Uterus (tissue), 4 donors: ENCODE measurements at places on chromosomes 7 and 10. TPM values are rescaled to one million over a fixed set of nuclear protein-coding genes. Genes with fewer than 3 reads are reported as not detected.

GRCh38 chr7:55073051-55073511 is 54.3 kb downstream of the EGFR start:
- peak overlapping the region; percentile 77 for H3K27ac ChIP-seq
- no peaks in the 10 kb centered on the region for H3K27me3 ChIP-seq
- H3K4me1 ChIP-seq = no peaks in the 10 kb centered on the region
- DNase-seq = no peak

DNA sequence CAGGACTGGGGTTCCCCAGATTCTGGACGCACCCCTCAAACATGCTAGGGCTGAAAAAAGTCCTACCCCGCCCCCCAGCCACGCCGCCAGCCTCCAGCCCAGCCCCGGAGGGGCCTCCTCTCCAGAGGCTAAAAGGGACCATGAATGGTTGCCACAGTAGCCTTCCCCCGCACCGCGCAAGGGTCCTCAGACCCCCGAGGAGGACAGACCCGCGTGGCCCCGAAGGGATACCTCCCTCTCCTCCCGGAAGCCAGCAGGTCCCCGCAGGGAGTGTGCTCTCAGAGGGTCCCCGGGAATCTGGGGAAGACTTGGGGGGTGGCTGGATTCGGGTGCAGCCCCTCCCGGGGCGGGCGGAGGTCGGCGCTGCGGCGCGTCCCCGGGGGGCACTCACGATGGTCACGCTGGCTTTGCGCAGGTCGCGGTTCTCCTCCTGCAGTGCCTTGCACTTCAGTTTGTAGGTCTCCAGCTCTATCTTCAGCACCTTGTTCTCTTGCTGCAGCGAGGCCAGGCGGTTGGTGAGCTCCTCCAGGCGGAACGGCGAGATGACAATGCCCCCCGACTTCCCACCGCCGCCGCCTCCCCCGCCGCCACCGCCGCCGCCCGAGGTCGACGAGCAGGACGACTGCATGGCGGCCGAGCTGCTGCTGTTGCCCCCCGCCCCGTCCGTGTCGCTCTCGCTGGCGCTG is 482 bp downstream of the CCDC6 start:
- no peak for DNase-seq
- H3K27ac ChIP-seq = peak overlapping the region; percentile 97
- no peaks in the 10 kb centered on the region for H3K36me3 ChIP-seq
- peak overlapping the region; percentile 91 for H3K4me3 ChIP-seq
- no peaks in the 10 kb centered on the region for H3K4me1 ChIP-seq
- no peaks in the 10 kb centered on the region for H3K27me3 ChIP-seq

- H3K4me1 ChIP-seq = peaks cover 4% of the 10 kb centered on the region
- H3K36me3 ChIP-seq = no peaks in the 10 kb centered on the region
- no peak overlapping the region for H3K27ac ChIP-seq
- H3K4me3 ChIP-seq = no peak overlapping the region
- no peak for DNase-seq
Measured at GRCh38 chr10:29797616-29798015, 162.8 kb upstream of the SVIL start.

- H3K4me3 ChIP-seq = no peak overlapping the region
- peaks cover 79% of the 10 kb centered on the region for H3K4me1 ChIP-seq
- no peaks in the 10 kb centered on the region for H3K27me3 ChIP-seq
- H3K27ac ChIP-seq = peak overlapping the region; percentile 93
Measured at GRCh38 chr10:79150444-79150754, 81.6 kb downstream of the ZMIZ1 start.

DNA sequence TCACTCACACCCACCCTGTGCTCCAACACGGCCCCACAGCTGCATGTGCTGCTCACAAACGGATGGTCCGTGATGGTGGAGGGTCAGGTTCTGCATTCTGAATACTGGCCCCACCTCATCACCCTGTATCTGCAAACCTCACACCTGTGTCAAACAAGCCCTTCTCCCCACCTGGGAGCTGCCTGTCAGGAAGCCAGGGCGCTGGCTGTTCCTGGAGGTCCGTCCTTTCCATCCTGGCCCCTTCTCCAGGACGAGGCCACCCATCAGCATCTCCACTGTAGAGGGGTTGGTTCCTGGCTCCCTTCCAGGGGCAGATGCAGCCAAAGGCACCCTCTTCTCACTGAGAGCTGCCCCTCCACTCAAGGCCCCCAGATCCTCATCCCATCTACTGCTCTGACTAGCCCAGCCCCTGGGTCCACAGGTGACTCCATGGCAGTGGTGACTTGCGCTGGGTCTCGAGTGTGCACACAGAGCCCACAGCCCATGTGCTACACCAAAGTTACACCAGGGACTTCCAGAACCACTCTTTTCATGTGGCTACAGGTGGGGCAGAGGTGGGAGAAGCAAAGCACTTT is 229.4 kb downstream of the TNS3 start:
- no peaks in the 10 kb centered on the region for H3K27me3 ChIP-seq
- H3K36me3 ChIP-seq = no peaks in the 10 kb centered on the region
- no peak overlapping the region for H3K27ac ChIP-seq
- no peak overlapping the region for H3K4me3 ChIP-seq
- H3K4me1 ChIP-seq = no peaks in the 10 kb centered on the region

The OR13A1 gene
- total RNA-seq = 1.2 TPM

The FXYD4 gene
- not detected for total RNA-seq

The PALD1 gene
- 21.6 TPM for total RNA-seq
